Stimulated activated memory B cell treated with anti-CD40 and anti-IgM and Interleukin-4, amounts not matched to agents 10 μg/mL and 1 μg/mL and 100 μg/mL, for 72 hours (primary cell): ENCODE measurements at places on chromosomes 2 and 18.
A peak's percentile ranks its signal among the peaks of the same experiment; 100 is the strongest.

GRCh38 chr2:204650611-204651010, 105.3 kb downstream of the PARD3B start:
- ATAC-seq = no peak

GRCh38 chr2:143171817-143172216, 42.6 kb downstream of the ARHGAP15 start:
- no peak for ATAC-seq

DNA sequence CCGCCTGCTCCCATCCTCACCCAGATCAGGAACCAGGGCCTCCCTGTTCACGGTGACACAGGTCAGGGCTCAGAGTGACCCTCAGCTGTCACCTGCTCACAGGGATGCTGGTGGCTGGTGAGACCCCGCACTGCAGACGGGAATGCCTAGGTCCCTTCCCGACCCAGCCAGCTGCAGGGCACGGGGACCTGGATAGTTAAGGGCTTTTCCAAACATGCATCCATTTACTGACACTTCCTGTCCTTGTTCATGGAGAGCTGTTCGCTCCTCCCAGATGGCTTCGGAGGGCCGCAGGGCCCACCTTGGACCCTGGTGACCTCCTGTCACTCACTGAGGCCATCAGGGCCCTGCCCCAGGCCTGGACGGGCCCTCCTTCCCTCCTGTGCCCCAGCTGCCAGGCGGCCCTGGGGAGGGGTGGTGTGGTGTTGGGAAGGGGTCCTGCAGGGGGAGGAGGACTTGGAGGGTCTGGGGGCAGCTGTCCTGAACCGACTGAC, 31.7 kb downstream of the GPC1 start:
- ATAC-seq = no peak

GRCh38 chr2:131093696-131094462, 619 bp upstream of the FAM168B start:
- ATAC-seq = peak; percentile 90

- ATAC-seq = no peak
Measured at GRCh38 chr2:210481601-210482175, 5.1 kb upstream of the LANCL1 start.

- no peak for ATAC-seq
Measured at GRCh38 chr2:44929735-44930273, 11.7 kb upstream of the SIX3 start.

DNA sequence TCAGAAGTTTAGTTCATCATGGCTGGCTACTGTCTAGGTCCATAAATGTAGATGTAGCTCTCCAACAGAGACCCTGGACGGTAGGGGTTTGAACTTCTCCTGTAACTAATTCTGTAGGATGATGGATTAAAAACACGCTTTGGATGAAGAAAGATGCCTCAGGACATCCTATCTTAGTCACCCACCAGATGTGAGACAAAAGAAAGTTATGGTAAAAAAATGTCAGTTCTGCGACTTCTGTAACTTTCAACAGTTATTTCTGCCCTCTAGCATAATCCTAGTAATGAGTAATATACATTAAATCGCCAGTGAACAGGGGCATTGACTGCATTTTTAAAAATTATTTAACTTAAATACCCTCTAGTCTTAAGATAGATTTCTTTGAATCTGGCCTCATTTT, 210.1 kb upstream of the LRATD1 start:
- no peak for ATAC-seq

DNA sequence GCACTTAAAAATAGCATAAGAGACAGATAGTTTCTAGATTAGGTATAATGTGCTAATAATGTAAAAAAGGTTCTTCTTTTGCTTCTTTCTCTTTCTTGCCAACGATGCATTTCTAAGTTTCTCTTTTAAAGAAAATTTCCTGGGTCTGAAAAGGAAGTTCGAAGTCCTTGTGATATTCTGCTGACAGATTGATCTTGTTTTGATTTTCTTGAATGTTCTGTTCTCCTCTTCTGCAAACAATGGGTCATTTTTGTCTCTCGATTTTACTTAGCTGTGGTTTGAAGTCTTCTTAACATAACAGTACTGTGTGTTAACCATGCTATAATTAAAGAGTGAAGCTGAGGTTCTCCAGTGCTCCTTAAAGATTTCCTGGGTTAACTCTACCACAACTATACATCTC, 61.1 kb upstream of the ACYP2 start:
- no peak for ATAC-seq

DNA sequence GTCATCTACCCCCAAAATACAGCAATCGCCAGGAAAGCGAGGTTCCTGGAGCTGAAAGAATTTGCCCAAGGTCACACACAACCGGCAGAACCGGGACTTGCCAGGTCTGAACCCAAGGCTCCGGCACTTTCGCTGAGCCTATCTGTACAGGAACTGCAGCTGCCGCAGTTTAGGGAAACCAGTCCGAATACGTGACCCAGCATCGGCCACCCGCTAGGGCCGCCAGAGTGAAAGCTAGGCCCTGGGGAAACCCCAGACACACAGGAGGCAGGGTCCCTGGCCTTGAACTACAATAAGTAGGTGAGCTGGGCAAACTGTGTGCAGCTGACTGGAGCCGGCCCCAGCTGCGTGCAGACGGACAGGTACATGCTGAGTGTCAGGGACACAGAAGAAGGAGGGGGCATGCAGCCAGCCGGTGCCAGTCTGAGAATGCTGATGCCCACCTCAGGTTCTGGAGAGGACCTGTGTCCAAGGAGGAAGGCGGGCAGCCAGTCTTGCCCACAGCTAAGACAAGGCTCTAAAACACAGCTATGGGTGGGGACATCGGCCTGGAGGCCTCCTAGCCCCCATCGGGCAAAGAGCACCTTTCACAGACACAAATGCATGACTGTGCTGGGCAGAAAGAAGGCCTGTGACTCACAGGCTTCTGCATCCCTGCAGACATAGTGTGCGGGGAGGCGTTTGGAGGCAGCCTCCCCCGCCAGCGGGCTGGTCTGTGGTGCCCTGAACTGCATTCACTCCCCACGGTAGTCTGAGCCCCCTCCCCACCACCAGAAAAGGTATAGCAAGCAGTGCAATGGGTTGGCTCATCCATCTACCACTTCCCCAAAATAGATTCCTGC, 107.4 kb upstream of the ID2 start:
- ATAC-seq = peak; percentile 67

DNA sequence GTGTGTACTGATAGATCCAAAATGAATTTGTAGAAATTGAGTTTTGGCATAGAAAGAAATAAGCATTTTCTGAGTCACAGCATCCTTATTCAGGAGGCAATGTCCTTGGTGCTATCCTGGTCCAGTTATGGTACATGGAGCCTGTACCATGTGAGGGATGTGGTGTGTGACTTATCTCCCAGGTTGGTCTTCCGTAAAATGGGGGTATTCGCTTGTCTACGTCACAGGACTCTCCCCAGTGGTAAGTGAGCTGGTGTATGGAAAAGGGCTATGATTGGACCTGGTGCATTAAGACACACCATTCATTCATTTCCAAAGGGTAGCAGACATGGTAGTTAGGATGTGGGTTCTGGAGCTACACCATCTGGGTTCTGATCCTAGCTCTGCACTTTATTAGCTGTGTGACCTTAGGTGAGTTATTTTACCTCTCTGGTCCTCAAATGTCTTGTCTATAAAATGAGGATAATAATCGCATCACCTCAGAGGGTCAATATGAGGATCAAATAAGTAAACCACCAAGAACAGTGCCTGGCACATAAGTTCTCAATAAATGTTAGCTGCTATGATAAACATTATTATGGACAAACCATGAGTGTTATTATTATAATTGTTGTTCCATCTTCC, 119.2 kb downstream of the MYCN start:
- no peak for ATAC-seq

GRCh38 chr2:78870343-78870967, 155.0 kb upstream of the REG3G start:
- no peak for ATAC-seq

GRCh38 chr2:20970068-20970467, 73.8 kb downstream of the APOB start:
- no peak for ATAC-seq

GRCh38 chr18:57439609-57439968, 4.4 kb downstream of the ONECUT2 start:
- ATAC-seq = no peak

DNA sequence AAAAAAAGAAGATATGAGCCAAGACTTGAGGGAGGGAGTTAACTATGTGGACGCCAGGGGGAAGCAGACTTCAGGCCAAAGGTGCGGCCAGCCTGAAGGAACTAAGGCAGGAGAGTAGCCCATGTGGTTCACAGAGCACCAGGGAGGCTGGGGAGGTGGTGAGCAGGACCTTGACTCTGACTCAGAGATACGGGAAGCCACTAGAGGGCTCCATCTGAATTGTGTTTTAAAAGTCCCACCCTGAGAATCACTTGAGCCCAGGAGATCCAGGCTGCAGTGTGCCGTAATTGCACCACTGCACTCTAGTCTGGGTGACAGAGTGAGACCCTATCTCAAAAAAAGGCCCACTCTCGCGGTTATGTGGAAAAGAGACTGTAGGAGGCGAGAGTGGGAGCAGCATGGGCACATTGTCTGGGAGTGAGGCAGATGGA, 12.3 kb downstream of the CEP192 start:
- ATAC-seq = no peak

- ATAC-seq = no peak
Measured at GRCh38 chr2:111239581-111240249, 119.0 kb downstream of the BCL2L11 start.

DNA sequence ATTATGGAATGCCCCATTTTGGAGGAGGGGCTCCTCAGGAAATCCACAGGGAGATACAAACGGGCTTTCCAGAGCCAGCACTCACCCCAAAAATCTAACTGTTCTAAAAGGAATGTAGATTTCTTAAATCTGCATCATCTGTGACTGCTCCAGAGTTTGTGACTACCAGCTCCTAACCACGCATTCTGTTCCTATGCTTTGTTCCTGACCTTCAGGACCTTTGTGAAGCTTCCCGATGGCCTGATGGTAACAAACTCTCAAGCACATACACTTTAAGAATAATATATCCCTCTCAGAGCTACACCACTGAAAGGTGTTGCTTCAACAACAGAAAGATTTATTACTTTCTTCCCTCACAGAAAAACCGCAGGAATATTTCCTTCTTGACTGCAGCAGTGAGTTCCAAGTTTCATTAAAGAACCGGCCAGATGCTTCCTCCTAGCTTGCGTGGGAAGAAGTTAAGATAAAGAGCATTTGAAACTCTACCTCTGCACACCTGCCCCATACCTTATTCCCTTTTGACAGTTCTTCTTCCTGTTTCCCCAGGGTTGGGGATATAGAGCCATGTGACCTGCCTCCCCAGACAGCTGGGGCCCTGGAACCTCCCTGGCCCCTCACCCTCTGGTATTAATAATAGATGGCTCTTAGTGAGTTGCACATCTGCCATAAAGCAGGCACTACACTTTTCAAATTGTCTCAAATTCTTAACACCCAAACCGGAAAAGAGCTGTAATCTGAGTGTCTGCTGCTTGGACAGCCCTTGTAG, 40.2 kb upstream of the EML4 start:
- ATAC-seq = no peak

GRCh38 chr18:36315736-36316135, 18.2 kb downstream of the FHOD3 start:
- no peak for ATAC-seq

DNA sequence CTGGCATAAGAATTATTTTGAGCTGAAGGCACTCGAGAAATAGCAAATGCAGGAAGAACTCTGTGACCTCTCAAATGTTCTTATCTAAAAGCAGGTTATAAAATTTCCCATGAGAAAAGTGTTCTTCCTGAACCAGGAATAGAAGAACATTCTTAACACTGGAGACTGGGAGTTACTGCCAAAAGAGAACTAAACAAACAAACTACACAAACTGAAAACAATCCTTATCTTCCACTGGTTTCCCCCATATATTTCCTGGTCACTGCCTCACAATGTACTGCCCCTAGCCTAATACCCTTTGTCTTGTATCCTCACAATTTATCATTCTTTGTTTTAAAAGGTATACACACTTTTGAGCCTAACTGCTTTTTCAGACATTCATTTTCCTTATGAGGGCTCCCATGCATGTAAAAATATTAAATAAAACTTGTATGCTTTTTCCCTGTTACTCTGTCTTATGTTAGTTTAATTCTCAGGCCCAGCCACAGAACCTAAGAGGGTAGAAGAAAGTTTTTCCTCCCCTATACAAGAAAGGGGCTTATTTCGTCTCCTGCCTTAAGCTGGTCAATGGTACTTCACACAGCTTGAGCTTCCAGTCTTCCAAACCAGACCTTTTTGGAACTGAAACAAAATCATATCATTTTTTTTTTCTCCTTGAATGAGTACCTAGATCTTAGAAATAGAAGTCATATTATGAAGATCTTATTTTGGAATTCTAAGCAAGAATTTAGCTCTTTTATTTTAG, 110.6 kb downstream of the MSTN start:
- ATAC-seq = no peak

DNA sequence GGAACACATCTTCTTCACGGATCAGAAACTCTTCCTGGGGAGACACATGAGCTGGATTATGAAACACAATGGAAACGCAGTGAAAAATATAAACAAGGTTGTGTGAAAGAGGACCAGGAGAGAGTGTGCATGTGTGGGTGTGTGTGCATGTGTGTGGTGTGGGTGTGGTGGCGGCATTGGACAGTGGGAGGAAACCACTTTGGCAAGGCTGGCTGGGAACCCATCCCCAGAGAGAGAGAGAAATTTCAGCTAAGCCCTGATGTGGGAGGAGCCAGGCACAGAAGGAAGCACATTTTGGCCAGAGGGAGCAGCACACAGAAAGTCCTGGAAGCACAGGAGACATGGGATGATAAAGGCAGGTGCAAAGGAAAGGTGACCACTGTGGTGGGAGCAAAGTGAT, 147.6 kb upstream of the COPS8 start:
- ATAC-seq = no peak

DNA sequence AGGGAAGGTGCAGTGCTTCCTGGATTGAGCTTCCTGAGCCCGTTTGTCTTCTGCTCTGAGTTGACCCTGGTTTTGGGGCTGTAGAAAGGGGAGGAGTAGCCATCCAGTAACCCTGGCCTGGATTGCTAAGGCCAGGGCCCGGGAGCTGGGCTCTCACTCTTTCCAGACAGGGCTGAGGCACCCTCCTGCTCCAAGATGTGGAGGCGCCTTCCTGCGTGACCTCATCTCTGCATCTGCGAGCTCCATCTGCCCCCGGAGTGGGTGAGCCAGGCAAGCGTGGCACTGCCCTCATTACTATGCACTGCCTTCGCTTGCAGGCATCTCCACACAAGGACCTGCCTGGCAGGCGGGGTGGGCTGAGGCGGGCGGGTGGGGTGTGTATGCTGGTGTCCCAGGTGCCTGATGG, 58.0 kb downstream of the RAB31 start:
- no peak for ATAC-seq

DNA sequence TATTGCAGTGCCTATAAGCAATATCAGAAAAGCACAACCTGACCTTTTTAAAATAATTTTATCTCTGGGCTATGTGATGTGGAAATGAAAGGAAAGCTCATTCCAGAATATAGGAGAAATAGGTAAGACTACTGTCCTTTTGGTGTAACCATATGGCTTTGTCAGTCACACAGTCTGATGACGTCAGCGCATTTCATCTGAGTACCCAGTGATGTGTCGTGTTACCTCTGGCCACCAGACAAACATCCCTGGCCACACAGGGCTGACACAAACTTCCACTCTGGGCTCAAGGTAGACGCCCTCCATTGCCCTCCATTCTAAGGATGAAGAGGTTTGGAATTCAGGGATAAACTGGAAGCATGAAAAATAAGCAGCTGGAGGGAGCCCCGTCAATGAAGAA, 506.7 kb downstream of the CMPK2 start:
- ATAC-seq = no peak

- no peak for ATAC-seq
Measured at GRCh38 chr2:173059971-173060461, 15.6 kb upstream of the MAP3K20 start.
